ENCODE measurements at places on chromosomes 12 and 14.

GRCh38 chr12:123095078-123095881, 55.6 kb downstream of the PITPNM2 start:
- no peak for DNase-seq

DNA sequence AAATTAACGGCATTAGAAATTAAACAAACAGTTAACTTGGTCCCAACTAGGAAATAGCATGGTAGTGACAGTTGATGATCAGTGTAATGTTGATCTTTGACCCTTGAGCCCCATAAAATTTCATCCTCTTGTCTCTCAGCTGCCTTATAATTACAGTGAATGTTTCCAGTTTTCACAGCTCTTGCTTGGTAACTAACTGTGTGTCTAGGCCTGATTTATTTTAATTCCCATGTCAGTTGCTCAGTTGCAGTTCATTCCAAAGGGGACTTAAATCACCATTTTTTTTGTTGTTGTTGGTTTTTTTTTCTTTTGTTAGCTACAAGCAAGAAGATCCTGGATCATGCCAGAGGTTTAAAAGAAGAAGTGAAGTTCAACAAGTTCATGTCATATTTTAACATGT, 1883.7 kb upstream of the FLRT2 start:
- no peak for DNase-seq

DNA sequence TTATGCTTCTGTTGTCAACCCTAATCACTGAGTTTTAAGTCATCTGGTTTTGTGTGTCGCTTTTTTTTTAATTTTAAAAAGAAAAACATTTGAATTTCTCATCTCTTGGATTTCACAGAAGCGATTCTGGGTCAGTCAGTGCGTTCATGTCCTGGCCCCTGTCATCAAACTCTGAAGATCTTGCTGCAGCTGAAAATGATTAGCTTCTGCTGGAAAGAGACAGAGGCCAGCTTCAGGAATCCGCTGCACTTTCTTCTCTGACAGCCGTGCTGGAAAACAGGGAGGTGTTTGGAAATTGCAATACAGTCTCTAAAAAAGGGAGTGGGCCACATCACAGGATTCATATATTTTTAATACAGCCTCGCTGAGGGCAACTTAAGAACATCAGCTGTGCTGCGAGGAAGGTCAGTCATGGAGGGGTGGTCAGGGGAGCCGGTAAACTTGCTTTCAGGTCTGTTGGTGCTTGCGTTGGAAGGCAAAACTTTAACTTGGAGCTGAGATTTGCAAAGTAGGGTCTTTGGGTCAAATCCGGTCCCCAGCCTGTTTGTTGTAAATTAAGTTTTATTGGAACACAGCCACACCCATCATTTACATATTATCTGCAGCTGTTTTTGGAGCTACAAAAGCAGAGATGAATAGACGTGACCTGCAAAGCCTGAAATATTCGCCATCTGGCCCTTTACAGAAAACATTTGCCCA, 190.8 kb downstream of the AACS start:
- DNase-seq, result no peak

DNA sequence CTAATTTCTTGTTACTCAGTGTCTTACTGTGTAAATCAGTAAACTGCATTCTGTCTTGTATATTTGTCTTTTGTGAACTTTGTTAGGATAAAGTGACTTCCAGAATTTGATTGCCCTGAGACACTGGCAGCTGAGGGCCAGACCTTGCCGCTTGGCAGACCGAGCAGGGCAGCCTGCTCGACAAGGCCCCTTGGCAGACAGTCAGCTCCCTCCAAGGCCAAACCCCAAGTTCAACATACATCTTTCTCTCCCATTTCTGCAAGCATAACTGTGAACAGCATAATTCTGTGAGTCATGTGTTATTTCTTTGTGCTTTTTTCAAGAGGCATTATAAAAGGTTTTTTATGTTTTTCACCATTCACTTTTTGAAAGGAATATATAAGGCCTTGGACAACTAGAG, 39.2 kb upstream of the BMAL2 start:
- no peak for DNase-seq

DNA sequence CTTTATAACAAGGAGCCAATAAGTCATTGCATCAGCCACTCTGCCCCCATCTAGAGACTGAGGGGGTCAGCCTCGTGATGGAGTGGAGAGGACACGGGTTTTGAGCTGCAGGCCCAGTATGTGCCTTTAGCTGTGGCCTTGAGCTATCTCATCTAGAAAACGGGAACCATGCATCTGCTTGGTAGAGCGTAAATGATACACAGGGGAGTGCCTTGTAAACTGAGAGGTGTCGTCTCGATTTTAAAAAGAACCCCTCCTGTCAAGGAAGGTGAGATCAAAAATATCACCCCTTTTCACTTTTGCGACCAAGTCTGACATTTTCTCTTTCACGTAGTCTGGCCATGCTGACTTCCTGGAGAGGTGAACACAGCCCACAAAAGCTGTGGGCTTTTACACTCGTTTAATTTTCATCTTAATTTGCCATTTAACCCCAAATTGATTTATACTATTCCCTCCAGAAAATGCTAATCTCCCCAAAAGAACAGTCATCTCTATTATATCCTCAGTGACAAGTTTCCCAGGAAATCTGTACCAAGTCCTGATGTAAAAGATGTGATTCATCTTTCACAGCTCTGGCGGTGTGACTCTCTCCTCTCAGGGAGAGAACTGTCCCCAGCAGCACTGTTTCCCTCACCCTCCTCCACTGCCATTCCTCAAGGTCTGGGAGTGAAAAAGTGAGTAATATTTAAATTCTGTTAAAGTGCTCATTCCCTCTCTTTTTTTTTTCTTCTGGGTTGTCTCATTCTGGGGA, 30.6 kb downstream of the VCPKMT start:
- peak; percentile 89 for DNase-seq

GRCh38 chr12:112146123-112146522, 20.8 kb downstream of the TRAFD1 start:
- DNase-seq, result peak; percentile 31

GRCh38 chr14:103628221-103628683, 759 bp upstream of the KLC1 start:
- peak; percentile 63 for DNase-seq

Data from Karpas-422 (cell line).